Stimulated activated CD4-positive, alpha-beta T cell treated with anti-CD3 and anti-CD28 coated beads, Interleukin-12 subunit alpha, Interleukin-12 subunit beta, amount 100 ng/mL, for 24 hours (primary cell): ENCODE measurements at places on chromosomes 12 and 14.

GRCh38 chr12:20950248-20950647 lies 139.7 kb downstream of the SLCO1B3 start:
- no peak for DNase-seq

- DNase-seq: no peak
Measured at GRCh38 chr12:107086314-107086713, 7.0 kb downstream of the CRY1 start.

- DNase-seq: no peak
Measured at GRCh38 chr12:72136792-72137191, 135.4 kb upstream of the TRHDE start.

GRCh38 chr12:54926246-54926645 lies 58.3 kb downstream of the TESPA1 start:
- DNase-seq: no peak

GRCh38 chr14:93318927-93319326 lies 13.9 kb downstream of the BTBD7 start:
- no peak for DNase-seq

GRCh38 chr12:91918431-91918830 lies 227.2 kb downstream of the BTG1 start:
- DNase-seq: no peak

DNA sequence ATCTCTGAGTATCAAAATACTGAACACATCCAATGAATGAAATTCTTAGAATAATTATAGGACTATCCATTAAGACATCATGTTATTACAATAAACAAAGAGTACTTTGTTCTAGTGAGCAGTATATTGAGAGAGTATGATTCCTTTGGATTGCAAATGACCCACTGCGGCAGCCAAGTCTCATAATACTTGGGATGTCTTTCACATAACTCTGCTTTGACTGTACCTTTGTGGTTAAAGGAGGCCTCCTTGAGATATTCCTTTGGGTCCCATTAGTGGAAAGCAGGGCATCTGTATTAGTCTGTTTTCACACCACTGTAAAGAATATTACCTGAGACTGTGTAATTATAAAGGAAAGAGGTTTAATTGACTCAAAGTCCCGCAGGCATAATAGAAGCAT lies 593.8 kb downstream of the TRHDE start:
- no peak for DNase-seq

- DNase-seq: no peak
Measured at GRCh38 chr12:2262449-2262848, 209.7 kb downstream of the CACNA1C start.

DNA sequence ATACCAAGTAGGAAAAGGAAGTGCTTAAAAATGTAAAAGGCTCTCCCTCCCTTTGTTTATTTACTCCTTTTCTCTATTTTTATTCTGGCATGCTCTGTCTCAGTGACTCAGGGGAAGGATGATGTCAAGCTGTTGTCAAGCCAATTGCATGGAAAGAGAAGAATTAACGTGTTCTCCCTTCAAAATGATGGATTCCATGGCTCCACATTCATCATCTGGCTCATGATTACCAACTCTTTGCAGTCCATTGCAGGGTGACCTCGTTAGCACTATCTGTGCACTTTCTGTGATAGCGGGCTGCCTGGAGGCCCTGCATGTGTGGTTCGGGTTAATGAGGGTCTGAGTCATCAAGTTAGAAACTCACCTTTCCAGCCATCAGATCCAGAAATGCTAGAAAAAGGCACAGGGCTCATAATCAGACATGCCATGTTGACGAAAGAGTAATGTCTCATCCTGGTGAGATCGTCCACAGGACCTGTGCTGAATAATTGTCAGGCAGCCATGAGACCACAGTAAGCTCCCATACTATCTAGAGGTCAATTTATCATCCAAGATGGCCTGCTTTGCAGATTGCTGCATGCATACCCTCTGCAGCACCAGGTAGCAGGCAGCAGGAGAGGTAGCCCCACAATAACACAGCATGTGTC lies 79.2 kb upstream of the BTG1 start:
- no peak for DNase-seq
